ENCODE measurements at places on chromosomes 6 and 20.

- DNase-seq: no peak
These were observed 149.9 kb downstream of the MMS22L start for GRCh38 chr6:97133067-97133466.

- DNase-seq: no peak
These were observed 58.1 kb downstream of the RREB1 start for GRCh38 chr6:7165890-7166267.

DNA sequence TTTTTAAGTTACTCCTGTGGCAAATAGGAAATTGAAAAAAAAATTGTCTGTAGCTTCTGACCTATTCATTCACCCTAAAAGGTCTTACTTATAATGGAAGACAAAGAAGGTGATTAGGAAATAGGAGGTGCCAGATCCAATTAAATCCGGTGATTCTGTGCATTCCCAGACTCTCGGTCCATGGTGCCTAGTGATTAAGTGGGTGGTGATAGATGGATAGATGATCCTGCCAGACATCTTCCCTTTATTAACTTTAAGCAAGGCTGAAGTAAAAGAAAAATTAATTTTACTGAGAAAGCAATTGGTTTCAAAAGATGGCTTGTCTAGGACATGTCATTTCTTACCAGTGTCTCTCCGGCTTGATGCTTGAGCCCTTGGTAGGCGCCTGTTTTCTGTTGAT is 80.0 kb downstream of the SH3BGRL2 start:
- no peak for DNase-seq

- no peak for DNase-seq
These were observed 120.9 kb upstream of the IRAK1BP1 start for GRCh38 chr6:78746457-78746856.

GRCh38 chr6:168645326-168645725 is 204.3 kb downstream of the SMOC2 start:
- no peak for DNase-seq

DNA sequence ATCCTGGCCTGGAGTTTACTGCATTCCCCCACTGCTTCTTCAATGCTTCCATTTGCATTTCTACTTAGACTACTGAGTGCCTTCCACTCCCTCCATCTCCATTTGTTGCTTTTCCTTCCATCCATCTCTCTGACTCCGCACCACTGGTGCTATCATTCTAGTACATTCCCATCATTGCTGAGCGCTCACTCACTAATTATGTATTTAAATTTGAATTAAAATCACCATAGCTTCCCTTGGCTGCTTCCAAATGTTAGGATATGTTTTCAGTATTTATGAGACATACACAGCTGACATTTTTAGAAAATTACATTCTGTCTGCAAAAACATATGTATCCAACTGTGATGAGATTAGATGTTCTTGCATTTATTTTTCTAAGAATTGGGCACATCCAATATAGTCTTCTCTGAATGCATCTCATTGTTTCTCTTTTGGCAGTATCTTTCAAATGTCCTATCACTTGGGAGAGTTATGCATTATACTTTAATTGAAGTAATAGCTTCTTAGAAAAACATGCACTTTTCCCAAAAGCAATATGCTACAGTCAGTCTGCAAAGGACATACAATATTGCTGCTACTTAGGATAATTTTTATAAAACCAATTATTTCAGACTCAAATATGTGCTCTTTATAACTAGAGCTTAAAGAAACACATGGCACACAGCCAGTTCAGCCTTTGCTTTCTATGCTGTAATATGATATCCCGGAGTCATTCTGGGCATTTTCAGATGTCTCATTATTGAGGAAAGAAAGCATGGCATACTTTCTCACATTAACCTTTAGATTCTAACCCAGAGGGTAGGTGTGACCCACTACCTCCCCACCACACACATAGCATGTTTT is 12.1 kb upstream of the COL21A1 start:
- DNase-seq: no peak

- DNase-seq: no peak
These were observed 14.5 kb downstream of the SNRNP48 start for GRCh38 chr6:7604506-7604905.

GRCh38 chr6:154363821-154364220 is 7.2 kb upstream of the IPCEF1 start:
- DNase-seq: no peak

- DNase-seq: no peak
These were observed 46.0 kb upstream of the PTPN1 start for GRCh38 chr20:50464026-50464724.

- DNase-seq: no peak
These were observed 270.6 kb downstream of the KHDC1L start for GRCh38 chr6:72954716-72955115.

GRCh38 chr6:138485586-138486248 is 13.6 kb downstream of the NHSL1 start:
- DNase-seq: no peak

DNA sequence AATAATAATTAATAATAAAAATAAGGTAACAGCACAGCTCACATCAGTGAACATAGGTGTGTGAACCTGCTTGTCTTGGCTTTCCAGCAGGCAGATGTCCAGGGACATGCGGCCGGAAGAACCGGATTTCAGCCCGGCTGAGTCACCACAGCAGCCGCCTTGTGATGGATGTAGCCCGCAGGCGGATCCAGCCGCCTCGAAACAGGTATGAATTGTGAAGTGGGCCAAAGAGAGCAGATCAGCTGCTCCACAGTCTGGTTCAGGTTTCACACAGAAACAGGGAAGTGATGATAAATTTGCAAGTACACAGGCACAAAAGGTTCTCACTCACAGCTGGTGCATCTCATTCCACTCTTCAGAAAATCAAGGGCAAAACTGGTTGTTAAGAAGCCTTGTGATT is 55.1 kb downstream of the ID4 start:
- DNase-seq: no peak

DNA sequence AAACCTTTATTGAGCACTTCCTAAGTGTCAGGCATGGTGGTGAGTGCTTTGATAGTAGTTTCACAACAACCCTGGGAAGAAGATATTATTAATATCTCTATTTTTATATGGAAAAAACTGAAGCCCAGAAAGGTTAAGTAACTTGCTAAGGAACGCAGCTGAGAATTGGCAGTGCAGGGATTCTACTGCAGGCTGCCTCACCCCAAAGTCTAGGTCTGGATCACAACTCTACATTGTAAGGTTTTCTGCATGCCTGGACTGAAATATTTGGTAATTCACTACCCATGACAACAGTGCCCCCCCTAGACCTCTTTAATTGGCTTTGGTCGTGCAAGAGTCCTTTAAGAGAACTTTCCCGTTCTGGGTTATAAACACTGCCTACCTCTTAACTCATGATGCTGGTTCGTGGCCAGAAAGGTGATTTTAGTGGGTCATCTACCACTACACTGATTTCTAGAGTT is 67.1 kb upstream of the KCNQ5 start:
- DNase-seq: no peak

DNA sequence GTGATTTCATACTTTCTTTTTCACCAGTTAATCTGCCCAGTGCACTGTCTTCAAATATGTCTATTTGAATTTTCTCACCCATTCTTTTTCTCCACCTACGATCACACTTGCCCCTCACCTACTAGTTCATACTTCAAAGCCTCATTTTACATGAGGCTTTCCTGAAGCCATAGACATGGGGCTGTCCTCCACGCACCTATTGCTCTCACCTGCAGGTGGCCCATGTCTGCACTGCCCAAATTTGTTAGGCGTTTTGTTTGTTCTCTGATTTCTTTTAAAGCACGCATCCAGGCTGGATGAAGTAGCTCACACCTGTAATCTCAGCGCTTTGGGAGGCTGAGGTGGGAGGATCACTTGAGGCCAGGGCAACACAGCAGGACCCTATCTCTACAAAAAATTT is 106.8 kb upstream of the RIPOR2 start:
- no peak for DNase-seq

DNA sequence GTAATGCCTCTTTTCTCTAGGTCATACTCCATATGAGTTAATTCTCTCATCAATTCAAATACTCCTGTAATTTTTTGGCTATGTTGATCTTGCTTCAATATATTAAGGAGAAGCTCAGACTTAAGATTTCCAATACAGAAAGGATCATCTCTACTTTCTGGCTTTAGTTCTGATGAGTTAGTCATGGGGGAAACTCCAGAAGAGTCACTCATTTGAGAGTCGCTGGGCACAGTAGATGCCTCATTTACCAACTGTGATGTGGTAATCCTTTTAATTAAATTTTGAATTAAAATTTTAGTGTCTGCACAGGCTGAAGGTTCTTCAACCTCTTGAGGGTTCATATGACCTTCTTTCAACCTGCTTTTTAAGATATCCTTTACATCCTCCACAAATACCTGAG is 38.5 kb downstream of the DST start:
- DNase-seq: no peak

GRCh38 chr6:137415127-137415833 is 78.9 kb downstream of the OLIG3 start:
- DNase-seq: peak; percentile 39

- DNase-seq: no peak
These were observed 1.3 kb upstream of the VSX1 start for GRCh38 chr20:25083141-25083772.

DNA sequence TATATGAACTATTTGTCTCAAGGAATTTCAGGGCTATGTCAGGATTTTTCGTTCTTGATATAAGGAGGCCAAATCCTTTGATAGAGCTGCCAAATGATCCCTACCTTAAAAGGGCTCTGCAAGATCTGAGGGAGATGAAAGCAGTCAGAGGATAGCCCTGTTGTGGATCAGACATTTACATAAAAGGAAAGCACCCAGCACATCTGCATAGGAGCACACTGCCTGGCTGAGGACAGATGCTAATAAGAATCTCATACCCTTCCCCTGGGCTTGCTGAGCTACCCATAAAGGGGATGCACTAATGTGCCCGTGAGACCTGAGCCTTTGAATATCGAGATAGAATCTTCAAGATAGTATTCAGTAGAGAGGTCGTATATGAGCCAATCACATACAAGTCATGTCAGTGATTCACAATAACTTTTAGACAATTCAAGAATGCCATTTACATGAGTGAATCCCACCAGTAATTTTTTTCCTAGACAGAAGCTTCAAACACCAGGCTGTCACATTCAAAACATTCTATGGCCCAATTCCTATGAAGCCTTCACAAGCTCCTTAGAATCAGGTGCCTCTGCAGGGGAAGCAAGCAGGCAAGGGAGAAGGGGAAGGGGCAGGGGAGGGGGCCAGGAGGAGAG is 71.1 kb downstream of the STMND1 start:
- DNase-seq: no peak

DNA sequence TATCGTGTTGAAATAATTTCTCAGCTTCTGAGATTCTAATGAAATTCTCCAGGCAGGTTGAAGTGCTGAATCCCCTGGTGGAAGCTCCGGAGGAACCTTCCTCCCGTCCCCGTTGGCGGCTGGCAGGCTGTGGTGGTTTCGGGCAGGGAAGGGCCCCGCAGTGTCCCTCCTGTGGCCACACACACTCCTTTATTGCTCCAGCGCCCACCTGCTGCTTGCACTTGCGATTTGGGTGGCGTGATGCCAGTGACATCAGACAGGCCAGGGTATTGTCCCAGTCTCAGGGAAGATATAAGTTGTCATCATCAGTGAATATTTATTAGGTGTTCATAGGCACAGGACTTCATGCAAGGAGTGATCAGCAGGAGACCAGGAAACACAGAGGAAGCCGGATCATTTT is 530.4 kb downstream of the QKI start:
- no peak for DNase-seq

GRCh38 chr6:3636060-3636459 is 115.5 kb downstream of the PXDC1 start:
- DNase-seq: no peak

- no peak for DNase-seq
These were observed 4.6 kb upstream of the RGS17 start for GRCh38 chr6:153135681-153136080.

- DNase-seq: no peak
These were observed 85.3 kb downstream of the TBC1D7 start for GRCh38 chr6:13243033-13243432.

GRCh38 chr6:21887231-21888185 is 294.0 kb downstream of the SOX4 start:
- no peak for DNase-seq

DNA sequence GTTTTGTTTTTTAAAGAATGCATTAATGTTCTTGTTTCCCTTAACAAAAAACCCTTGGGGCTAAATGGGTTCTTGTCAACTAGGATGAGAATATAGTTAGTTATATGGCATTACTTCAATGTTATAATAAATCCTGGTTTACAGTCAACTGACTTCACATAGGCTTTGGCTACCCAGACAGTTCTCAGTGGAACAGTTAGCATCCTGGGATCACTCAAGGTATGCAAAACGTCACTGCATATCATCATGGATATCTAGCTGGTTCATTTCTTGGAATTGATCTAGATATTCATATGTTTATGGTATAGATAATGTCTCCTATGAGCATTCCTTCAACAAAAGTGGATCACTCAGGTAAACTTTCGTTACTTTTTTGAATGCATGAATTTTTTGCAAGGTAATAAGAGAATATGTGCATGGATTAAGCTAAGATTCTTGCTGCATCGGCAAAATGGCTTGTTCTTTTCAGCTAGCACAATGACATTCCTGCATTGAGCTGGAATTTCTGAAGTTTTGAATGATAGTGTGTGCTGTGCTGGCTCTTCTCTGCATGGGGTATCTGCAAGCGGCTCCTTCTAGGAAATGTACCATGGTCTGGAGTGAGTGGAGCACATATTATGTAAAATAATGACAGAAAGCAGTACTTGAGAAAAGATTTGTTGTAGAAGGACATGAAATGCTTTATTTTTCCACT is 138.9 kb downstream of the ADGRG6 start:
- no peak for DNase-seq

- DNase-seq: no peak
These were observed 302.2 kb downstream of the LMBRD1 start for GRCh38 chr6:69494595-69494994.

DNA sequence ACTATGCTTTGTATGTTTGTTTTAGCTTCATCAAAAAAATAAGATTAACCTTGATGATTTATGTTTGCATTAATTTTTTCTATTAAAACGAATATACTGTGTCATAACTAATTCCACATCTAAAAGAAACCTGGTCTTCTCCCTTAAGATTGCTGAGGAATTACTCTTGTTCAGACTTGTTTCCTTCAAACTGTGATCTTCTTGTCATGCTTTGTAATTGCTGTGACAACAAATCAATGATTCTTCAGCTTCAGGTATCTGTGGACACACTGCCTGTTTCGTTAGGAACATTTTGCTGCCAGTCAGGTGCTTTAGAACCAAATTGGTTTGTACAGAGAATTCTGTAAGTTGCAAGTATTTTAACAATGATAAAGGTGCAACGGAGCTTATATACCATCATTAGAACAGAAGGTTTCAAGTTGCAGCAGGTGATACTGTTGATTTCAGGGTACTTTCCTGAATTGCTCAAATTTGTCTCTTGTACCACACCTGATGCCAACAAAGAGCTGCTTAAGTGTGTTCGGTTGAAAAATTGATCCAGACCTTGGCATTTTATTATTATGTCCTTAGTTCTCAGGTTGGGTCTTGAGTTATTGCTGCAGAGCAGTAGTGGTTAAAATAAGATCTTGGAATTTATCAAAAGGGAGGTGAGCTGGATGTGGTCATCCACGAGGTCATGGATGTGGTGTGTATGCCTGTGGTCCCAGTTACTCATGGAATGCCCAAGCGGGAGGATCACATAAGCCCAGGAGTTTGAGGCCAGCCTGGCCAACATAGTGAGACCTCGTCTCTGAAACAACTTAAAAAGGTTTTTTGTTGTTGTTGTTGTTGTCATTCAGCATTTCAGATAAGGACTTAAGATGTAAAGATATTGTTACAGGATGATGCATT is 19.5 kb downstream of the SYTL3 start:
- no peak for DNase-seq

GRCh38 chr6:150606647-150607328 is 7.1 kb downstream of the PLEKHG1 start:
- DNase-seq: no peak
